Upper lobe of left lung (tissue), 6 donors: ENCODE measurements at places on chromosomes 2 and 18. TPM values are rescaled to one million over a fixed set of nuclear protein-coding genes. Genes with fewer than 3 reads are reported as not detected.

The CD226 gene
- total RNA-seq = 16.1 TPM

The RIOK3 gene
- total RNA-seq = 56.5 TPM

DNA sequence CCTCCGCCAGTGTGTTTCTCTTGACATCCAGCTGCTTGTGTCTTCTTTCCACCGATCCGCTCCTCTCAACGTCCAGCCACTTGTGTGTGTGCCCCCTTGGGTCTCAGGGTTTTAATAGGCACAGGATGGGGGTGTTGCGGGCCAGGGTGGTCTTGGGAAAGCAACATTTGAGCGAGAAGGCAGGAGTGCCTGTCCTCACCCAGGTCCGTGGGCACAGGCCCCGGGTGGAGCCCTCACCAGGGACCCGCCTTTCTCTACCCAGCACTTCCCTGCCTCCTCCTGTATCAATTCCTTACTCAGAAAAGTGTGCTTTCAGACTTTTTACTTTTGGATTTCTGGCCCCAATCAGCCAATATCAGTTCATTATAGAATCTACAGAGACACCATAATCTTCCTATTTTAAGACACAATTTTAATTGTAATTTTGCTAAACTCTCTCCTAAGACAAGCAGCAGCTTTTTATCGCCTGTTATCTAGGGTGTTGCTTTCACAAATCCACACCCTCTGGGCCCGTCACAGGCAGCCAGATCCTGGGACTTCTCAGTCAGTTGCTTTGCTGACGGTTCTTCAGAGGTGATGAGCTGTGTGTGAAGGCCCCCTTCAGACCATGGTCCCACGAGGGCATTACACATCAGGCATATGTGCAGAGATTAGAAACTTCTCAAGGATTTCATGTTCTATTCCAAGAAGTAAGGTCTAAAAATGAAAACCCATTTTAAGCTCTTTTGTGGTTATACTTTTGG, 96.0 kb upstream of the FHL2 start:
- DNase-seq = no peak

DNA sequence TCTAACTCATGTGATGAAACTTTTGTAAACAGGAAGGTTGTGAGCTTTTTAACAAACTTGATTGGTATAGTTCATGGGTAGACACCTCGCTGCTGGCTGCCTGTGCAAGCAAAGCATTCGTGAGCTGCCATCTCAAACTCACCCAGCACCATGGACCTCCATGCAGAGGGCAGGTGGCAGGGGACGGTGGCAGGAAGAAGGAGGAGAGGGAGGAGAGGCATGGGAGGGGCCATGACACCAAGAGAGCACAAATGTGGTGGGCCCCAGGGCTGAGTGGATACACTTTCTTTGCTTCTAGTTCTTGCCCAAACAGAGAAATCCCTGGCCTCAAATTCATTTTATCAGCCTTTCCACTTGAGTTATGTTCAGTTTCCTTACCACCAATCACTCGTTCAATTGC, 29.1 kb downstream of the AFG3L2 start:
- no peak for DNase-seq

GRCh38 chr2:99112617-99113016, 28.9 kb upstream of the C2orf15 start:
- DNase-seq = no peak

GRCh38 chr2:128166746-128167353, 75.8 kb downstream of the UGGT1 start:
- DNase-seq = no peak
